ENCODE measurements at places on chromosomes 4 and X.

- no peak for ATAC-seq
Measured at GRCh38 chr4:26459054-26459755, 31.1 kb downstream of the CCKAR start.

- no peak for ATAC-seq
Measured at GRCh38 chr4:140046543-140046942, 107.4 kb downstream of the MAML3 start.

DNA sequence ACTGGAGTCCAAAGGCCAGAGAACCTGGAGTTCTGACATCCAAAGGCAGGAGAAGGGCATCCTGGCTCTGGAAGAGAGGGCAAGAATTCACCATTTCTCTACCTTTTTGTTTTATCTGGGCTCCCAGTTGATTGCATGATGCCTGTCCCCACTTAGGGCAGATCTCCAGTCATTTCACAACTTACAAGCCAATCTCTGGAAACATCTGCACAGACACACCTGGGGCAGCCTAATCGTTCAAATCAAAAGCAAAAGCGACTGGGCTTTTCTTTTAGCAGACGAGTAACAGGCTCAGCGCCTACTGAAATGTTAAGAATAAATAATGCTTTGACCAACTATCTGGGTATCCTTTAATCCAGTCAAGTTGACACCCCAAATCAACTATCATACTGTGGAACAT, 136.0 kb upstream of the NPY2R start:
- ATAC-seq = no peak

DNA sequence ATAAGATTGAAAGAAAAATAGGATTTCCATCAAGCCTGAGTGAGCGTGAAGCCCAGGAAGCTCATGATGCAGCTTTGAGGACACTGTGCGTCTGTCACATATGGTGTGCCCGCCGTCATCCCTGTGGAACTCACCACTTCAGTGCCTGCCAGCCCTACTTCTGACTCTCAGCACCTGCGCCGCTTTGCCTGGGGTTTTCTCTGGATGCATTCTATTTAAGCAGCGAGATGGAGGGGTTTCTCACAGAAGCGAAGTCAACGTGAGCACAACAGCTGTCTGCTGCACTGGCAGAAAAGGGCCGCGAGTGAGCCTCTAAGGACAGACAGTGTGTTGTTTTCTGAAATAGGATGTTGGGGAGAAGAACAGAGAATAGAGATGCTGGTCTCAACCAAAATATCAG, 6.2 kb upstream of the TMEM128 start:
- no peak for ATAC-seq

- no peak for ATAC-seq
Measured at GRCh38 chr4:176453079-176453478, 133.3 kb downstream of the SPCS3 start.

DNA sequence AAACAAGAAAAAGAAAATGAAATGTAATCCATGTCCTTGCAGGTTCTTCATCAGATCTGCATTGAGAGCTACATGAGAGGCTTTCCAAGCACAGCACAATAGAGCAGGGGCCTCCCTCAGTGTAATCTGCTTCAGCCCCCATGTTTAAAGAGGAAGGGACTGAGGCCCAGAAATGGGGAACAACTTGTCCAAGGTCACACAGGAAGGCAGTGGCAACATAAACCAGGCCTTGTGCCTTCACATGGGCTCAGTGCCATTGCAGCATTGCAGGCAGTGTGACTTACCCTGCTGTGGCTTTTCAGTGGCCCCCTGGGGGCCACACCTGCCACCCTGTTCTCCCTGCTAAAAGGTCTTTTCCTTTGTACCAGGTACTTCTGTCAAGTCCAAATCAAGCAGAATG, 20.9 kb upstream of the CD99L2 start:
- ATAC-seq = no peak

GRCh38 chr4:150960818-150961217, 54.3 kb downstream of the LRBA start:
- ATAC-seq = no peak
